ENCODE measurements at places on chromosomes 16 and 17.

- DNase-seq, result no peak
These were observed 53.2 kb downstream of the BMERB1 start for GRCh38 chr16:15487336-15488284.

GRCh38 chr17:40813804-40814203 is 8.6 kb downstream of the KRT10 start:
- DNase-seq, result no peak

GRCh38 chr16:80806927-80807340 is 2.5 kb upstream of the CDYL2 start:
- no peak for DNase-seq

DNA sequence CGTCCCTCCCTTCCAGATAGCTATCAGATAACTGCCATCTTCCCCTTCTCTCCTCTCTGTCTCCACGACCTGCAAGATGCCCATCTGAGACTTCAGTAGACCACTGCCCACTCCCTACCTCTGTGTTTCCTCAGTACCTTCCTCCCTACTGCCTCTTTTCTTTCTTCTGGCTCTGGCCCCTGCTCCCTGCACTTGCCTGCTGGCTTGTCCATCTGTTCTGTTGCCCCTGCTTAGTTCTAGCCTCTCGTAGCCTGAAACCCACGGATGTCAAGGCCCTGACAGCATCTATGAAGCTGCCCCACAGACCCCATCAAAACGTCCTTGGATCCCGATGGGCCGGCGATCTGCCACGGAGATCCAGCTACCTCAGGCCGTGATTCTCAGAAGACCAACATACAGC is 53.0 kb downstream of the ELAC2 start:
- no peak for DNase-seq

- peak; percentile 100 for DNase-seq
These were observed 55.3 kb downstream of the TUBD1 start for GRCh38 chr17:59837308-59838051.

DNA sequence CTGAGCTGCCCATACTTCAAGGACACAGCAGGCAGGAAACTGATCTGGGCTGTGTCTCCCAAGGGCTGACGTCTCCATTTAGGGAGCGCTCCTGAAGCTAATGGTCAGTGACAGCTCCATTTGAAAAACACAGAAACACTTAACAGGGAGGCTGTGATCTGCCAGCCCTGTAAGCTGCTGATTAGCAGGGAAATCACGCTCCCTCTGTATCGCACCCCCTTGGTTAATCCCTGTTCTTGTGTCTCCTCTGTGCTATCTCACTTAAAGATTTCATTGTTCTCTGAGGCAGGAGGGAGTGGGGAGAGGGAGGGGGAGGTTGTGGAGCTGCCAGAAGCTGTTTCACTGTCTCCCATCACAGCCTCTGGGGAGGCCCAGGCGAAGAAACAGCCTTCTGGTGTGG is 47.4 kb upstream of the CACNG3 start:
- DNase-seq, result peak; percentile 93

DNA sequence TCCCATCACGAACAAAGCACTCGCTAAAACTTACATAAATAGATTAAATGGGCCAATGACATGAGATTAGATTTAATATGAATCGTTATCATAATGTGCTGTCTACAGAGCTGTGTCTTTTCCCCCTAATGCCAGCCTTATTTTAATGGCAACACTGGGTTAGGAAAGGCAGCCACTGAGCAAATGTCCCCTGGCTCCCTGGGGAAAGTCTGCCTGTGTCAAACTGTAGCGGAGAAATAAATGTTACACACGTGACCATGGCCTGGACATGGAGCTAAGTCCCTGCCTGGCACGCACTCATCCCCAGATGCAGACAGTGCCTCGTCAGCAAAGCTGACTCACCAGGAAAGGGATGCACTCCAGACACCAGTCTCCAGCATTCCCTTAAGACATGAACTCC is 61.3 kb upstream of the SDK2 start:
- no peak for DNase-seq

- DNase-seq, result no peak
These were observed 66.6 kb upstream of the KSR1 start for GRCh38 chr17:27389542-27390140.

GRCh38 chr17:69728816-69729215 is 314.3 kb downstream of the MAP2K6 start:
- DNase-seq, result no peak

- DNase-seq, result no peak
These were observed 69.3 kb downstream of the ABCC1 start for GRCh38 chr16:16018705-16019104.

- no peak for DNase-seq
These were observed 1.1 kb upstream of the RNF213 start for GRCh38 chr17:80259457-80260068.

GRCh38 chr17:59485946-59486345 is 79.5 kb upstream of the DHX40 start:
- no peak for DNase-seq

DNA sequence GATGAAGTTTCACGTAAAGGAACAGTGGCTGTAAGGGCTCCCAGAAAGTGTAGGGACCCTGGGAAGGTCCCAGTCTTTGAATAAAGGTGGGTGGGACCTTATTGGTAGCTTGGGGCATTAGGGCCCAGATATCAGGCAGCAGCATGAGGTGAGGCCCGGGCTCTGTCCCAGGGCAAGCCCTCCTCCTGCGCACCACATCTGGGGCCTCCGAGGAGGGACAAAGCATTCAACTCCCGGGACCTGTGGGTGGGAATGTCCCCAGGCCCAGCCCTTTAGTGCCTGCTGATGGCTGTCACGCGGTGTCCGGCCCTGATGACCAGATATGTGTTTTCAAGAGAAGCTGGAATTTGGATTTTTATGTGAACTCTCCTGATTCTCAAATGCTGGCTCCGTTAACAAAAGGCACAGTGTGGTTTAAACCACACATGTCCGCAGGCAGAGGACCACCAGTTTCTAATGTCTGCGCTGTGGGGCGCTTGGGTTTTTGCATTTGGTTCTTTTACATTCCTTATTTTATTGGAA is 30.4 kb downstream of the RAI1 start:
- no peak for DNase-seq

DNA sequence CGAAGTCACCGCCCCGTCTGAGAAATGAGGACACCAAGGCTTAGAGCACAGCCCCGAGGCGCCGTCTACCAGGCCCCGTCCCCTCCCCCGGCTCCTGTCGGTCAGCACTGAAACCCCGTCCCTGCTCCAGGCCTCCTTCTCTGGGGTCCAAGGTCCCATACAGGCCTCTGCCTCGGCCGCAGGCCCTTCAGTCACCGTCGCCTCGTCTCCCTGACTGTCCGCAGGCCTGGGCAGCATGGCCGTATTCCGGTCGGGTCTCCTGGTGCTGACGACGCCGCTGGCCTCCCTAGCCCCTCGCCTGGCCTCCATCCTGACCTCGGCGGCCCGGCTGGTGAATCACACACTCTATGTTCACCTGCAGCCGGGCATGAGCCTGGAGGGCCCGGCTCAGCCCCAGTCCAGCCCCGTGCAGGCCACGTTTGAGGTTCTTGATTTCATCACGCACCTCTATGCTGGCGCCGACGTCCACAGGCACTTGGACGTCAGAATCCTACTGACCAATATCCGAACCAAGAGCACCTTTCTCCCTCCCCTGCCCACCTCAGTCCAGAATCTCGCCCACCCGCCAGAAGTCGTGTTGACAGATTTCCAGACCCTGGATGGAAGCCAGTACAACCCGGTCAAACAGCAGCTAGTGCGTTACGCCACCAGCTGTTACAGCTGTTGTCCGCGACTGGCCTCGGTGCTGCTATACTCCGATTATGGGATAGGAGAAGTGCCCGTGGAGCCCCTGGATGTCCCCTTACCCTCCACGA is 617 bp downstream of the COASY start:
- DNase-seq, result no peak

DNA sequence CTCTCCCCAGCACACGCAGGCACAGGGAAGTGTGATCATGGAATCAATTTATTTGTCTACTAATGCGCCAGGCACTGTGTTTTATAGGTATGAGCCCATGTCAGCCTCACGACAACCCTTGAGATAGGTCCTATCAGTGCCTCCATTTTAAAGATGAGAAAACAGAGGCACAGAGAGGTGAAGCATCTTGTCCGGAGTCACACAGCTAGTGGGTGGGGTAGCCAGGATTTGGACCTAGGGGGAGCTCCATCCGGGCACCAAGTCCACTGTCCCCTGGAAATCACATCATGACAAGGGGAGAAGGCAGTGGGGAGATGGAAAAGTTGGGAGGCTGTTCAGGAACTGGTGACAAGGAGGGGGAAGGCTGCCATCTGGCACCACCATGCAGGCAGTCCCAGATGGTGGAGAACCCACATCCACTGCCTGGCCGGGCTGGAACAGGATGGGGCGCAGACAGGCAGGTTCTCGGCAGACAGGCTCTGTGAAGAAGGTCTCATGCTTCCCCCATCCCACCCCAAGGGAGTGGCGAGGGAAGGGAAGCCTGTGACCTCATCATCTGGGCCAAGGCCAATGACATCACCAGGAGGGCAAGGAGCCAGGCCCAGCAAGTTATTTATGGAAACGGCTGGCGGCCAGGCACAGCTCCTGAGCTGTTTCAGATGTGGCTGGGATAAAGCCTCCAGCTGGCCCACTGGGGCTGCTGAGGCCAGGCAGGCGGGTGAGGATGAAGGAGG is 126.0 kb upstream of the SDK2 start:
- DNase-seq, result peak; percentile 68

DNA sequence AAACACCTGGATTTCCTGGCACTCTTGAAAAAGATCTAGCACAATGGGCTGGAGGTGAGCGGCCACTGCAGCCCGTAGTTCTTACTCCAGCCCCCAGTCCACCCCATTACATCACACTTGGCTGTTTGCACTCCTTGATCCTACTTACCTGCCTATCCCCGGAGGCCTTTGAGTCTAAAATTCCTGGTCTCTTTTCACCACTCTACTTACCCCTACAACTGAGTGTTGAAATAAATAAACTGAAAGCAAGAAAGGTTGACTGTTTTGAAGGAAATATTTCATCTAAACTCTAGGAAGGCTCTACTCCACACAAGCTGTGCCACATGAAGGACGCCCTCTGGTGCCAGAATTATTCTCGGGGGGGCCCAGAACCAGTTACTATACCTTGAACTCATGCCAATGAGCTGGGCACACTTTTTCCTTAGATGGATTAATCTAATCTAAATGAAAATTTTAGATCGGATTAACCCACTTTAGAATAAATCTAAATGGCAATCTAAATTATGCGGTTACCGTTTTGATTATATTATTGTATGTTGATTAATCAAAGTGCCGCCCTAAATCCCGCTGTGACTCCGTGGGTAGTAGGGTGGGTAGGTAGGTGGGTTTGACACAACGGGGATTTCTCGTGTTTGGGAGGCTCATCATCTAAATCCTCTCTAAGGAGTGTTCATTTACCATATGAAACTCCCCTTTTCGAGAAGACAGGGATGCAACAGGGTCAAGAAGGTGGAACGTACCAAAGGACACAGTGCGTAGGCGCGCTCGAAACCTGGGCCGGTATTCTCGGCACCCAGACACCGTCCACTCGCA is 651 bp upstream of the EIF1 start:
- DNase-seq, result no peak

- DNase-seq, result no peak
These were observed 8.0 kb upstream of the SLC35B1 start for GRCh38 chr17:49715717-49716279.

- DNase-seq, result no peak
These were observed 11.0 kb upstream of the EEF2KMT start for GRCh38 chr16:5108505-5109158.

DNA sequence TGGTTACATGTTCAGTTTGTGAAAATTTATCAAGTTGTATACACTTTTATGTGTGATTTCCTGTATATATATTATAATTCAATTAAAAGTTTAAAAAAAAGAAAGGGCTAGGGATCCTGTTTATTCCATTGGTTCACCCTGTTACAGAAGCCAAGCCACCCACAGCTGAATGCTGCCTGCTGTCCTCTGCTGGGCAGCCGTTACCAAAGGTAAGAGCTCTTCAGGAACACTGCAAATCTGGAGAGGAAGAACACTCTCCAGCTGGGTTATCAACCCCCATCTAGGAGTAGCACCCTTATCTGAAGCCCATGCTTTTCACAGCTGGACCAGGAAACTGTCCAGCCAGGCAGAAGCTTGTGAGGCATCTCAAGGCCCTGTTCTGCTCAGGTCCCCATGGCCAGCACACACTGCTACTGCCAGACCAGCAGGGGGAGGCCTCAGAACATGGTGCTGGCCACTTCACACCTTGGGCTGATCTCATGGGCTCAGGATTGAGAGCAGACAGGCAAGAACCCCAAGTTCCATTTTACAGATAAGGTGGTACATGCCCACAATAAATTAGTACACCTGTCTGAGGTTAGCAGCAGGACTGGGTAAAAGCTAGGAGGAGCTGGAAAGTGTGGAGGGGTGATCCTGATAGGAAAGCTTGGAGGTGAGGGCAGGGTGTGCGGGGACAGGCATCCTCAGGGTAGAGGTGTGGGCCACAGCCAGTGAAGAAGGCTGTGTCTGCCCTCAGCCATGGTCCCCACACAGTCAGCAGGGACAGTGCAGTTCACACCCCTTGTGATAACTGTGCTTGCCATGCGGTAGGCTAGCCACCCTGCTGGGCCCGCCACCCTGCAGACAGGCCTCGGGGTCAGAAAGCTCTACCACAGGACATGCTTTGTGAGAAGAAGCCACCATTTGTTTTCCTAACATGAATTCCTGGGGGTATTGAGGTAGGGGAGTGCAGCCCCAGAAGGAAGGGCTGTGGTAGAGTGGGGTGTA is 54.3 kb upstream of the SREBF1 start:
- DNase-seq, result peak; percentile 89

GRCh38 chr16:27408012-27408601 is 6.1 kb downstream of the IL21R start:
- no peak for DNase-seq

- no peak for DNase-seq
These were observed 127.2 kb downstream of the CDH8 start for GRCh38 chr16:61909074-61909473.

GRCh38 chr17:27155866-27156265 is 138.0 kb upstream of the WSB1 start:
- no peak for DNase-seq

- no peak for DNase-seq
These were observed 27.2 kb upstream of the KCNJ16 start for GRCh38 chr17:70047619-70048419.

GRCh38 chr17:9948928-9949327 is 43.9 kb upstream of the RCVRN start:
- no peak for DNase-seq

- no peak for DNase-seq
These were observed 3.6 kb downstream of the GRIN2C start for GRCh38 chr17:74856112-74856511.

DNA sequence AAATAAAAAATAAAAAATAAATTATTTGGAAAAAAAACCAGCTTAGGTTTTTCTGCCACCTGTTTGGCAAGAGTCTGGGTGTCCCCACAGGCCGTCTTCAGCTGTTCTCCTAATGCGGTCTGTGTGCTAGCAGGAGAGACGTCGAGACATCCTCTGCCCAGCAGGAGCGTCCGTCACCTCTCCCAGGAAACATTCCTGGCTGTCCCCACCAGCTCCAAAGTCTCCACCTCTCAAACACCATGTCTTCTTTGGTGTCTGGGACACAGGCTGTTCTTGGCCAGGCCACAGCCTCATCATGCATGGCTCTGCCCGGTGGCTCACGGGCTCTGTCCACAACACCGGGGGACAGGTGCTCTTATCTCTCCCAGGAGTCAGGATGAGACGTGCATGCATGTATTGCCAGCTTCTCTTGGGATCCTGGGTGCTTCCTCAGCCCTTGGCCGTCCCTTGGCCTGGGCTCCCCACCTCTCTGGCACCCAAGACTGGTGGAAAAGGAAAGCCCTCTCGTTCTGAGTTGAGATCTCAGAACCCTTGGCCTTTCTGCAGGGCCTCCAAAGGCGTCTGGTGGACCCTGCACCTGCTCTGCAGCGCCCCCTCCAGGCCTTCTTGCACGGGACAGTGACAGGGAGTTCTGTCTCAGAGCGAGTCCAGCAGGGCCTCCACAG is 84.9 kb upstream of the CBX4 start:
- peak; percentile 79 for DNase-seq
